NCI-H526 (cell line): ENCODE measurements at places on chromosomes 2 and 18.

- DNase-seq, result no peak
These were observed 331.8 kb downstream of the MTX2 start for GRCh38 chr2:176601066-176601465.

GRCh38 chr2:134932864-134933526 is 14.4 kb downstream of the CCNT2 start:
- no peak for DNase-seq

GRCh38 chr2:168703926-168704325 is 98.5 kb upstream of the NOSTRIN start:
- peak; percentile 88 for DNase-seq

DNA sequence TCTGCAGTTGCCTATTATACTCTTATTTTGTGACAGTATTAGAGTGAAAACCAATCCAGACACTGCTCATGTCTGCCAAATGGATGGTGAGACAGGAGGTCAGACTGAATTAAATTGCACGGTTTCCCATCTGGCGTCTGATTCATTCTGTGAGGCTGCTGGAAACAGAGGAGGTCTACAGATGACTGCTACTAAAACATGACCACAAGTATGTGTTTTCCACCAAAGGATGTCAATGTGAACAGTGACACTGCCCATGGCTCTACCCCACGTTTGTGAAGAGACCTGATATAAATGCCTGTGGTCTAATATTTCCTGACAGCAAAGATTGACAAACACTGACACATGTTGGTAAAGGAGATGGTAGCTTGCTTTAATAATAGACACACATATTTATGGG is 104.3 kb upstream of the ST6GAL2 start:
- no peak for DNase-seq

GRCh38 chr2:238331916-238332315 is 11.6 kb downstream of the TRAF3IP1 start:
- no peak for DNase-seq

DNA sequence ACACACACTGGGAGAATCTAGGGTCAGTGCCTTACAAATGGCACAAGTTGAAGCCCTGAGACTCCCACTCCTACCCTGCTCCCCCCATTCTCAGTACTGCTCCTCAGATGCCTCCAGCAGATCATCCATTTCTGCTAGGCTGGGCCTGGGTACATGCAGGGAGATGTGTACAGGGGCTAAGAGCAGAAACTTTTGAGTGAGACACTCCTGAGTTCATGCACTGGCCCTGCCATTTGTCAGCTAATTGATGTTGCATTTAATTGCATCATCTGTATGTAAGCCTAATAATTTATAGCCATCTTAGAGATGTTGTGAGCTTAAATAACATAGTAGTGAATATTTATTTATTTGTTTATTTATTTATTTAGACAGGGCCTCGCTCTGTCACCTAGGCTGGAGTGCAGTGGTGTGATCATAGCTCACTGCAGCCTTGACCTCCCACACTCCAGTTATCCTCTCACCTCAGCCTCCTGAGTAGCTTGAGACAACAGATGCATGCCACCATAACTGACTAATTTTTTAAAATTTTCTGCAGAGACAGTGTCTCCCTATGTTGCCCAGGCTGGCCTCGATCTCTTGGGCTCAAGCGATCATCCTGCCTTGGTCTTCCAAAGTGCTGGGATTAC is 4.8 kb upstream of the CASP8 start:
- DNase-seq, result no peak

- no peak for DNase-seq
These were observed 2.9 kb upstream of the KCNG2 start for GRCh38 chr18:79794846-79795245.

DNA sequence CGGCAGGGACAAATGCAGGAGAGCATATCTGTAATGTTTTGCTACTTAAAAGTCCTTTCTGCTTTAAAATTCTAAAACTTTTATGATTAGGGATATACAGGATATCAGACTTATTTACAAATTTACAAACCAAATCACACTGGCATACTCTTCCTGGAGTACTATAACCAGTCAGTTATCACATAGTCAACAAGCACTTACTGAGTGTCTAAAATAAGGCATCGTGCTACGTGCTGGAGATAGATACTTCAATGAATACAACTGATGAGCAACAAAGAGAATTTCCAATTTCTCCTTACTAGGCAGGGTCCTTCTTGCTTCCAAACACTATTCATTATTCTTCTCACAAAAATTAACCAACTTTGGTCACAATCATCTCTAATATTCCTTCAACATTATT is 113.5 kb downstream of the PLEKHM3 start:
- no peak for DNase-seq

- DNase-seq, result no peak
These were observed 74.7 kb upstream of the TLK1 start for GRCh38 chr2:171235262-171235881.

- no peak for DNase-seq
These were observed 85.6 kb downstream of the ZNF804A start for GRCh38 chr2:184683911-184684310.

DNA sequence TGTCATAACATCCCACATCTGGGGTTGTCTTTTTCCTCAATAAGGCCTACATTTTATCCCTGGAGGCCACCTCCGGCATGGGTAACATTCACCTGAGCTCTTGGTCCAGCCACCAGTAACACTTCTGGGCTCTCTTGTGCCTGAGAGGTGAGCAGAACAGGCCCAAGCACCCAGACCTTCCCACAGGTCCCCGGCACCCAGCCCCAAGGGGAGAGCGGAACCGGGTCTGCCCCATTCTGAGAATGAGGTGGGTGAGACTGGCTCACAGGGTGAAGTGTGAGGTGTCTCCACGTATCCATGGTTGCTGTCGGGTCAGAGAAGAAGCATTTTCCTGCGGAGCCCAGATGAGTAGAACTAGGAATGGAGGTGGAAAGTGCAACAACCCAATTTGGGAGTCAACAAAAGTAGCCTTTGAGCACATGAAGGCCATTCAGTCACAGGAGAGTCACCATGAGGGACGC is 496.7 kb upstream of the MYT1L start:
- DNase-seq, result no peak

GRCh38 chr18:56740645-56741044 is 89.5 kb downstream of the WDR7 start:
- DNase-seq, result no peak

DNA sequence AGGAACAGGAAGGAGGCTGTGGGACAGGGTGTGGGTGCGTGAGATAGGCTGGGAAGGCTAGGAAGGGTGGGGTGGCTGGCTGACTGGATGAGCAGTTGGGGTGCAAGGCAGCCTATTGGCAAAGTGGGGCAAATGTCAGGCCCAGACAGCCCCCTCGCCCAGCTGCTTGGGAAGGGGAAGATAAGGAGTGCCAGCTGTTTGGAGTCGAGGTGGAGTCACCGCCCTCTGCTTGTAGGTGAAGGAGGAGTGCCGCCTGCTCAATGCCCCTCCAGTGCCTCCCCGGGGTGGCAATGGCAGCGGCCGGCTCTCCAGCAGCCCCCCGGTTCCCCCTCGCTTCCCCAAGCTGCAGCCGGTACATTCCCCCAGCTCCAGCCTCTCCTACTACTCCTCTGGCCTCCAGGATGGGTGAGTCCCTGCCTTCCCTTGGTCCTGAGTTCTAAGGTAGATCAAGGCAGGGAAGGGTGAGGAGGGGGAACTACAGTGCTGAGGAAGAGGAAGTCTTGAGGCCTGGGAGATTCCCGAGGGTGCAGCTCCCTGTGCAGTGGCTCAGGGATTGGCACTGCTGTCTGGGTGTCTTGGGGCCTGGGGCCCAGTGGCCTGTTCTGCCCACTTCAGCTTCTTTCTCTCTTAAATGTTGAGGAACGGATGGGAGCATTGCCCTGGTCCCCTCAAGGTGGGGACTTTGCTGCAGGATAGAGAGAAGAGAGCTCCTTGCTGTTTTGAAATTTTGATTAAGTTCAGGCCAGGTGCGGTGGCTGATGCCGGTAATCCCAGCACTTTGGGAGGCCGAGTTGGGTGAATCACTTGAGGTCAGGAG is 13.3 kb downstream of the GAREM2 start:
- no peak for DNase-seq

DNA sequence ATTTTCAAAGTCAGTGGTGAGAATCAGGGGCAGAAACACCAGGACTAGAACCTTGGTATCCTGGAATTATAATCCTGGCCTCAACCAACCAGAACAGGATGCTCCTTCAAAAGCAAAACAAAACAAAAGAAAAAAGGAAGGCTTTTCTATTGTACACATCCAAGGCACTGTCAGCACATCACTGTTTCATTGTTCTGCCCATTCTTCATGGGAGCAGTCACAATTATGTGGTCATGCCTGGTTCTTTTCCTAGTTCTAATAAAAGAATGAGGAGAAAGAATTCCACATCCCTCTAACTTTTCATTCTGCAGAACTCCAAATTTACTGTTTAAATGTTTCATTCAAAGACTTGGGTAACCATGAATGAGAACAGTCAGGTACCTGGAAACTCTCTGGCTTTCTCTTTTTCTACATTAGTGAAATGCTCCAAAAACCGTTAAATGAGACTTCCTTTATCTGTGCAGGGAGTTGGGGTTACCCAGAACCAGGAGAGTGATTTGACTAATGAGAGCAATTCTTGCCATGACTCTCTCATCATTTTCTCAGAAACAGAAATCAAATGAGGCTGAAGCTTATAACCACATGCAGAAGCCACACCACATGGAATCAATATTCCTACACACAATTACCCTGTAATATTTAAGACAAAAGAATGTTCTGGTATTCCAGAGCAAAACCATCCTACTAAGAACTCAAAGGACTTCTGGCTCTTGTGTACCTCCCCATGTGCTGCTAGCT is 110.9 kb upstream of the CCDC150 start:
- DNase-seq, result no peak

DNA sequence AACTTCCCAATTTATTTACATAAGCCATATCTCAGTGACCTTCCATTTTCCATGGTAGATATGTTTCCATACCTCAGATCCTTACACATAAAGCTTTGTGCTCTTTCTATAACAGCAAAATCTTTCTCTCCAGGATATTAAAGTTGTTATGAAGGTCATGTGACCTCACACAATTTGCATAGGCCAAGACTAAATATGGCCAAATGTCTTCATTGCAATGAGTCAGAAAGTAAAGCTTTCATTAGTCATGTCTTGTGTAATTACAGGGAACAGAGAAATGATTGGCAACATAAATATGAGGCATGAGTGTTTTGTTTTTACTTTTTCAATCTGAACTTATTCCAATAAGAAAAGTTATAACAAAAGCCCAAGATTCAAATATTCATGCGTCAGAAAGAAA is 243.5 kb downstream of the ASXL3 start:
- DNase-seq, result no peak

- DNase-seq, result no peak
These were observed 113.7 kb downstream of the CDCA7 start for GRCh38 chr2:173468266-173468793.

DNA sequence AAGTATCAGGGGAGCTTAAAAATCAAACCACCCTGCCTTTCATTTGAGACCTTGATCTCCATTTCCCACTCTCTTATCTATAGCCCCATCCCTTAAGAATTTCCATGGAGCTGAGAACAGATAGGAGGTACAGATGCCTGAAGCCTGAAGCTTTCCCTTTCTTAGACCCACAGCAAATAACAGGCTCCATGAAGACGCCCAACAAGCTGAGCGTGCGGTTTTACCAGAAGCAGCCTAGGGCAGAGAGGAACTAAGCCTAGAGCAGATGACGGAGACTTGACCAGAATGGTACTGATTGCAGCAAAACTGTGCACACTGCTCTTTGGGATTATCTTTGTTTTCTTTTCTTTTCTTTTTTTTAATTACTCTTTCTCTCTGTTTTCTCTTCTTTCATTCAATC is 1.7 kb upstream of the ERBB4 start:
- no peak for DNase-seq

DNA sequence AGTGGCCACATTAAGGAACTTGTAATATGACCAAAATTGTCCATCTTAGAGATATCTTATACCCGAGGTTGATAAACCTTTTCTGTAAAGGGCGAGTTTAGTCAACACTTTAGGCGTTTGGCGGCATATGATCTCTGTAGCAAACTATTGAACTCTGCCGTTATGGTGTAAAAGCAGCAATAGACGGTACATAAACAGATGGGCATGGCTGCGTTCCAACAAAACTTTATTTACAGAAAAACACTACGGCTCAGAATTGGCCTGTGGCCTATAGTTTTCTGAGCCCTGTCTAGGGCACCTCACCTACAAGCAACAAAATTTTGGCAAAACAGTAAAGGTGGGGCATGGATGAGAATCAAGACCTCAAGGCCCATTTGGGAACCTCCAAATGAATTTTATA is 121.9 kb upstream of the HAAO start:
- no peak for DNase-seq

GRCh38 chr2:9091811-9092210 is 88.3 kb upstream of the MBOAT2 start:
- DNase-seq, result no peak

GRCh38 chr18:47745227-47745626 is 185.2 kb downstream of the SMAD2 start:
- DNase-seq, result no peak

- no peak for DNase-seq
These were observed 7.7 kb upstream of the SERPINE2 start for GRCh38 chr2:224046752-224047151.

DNA sequence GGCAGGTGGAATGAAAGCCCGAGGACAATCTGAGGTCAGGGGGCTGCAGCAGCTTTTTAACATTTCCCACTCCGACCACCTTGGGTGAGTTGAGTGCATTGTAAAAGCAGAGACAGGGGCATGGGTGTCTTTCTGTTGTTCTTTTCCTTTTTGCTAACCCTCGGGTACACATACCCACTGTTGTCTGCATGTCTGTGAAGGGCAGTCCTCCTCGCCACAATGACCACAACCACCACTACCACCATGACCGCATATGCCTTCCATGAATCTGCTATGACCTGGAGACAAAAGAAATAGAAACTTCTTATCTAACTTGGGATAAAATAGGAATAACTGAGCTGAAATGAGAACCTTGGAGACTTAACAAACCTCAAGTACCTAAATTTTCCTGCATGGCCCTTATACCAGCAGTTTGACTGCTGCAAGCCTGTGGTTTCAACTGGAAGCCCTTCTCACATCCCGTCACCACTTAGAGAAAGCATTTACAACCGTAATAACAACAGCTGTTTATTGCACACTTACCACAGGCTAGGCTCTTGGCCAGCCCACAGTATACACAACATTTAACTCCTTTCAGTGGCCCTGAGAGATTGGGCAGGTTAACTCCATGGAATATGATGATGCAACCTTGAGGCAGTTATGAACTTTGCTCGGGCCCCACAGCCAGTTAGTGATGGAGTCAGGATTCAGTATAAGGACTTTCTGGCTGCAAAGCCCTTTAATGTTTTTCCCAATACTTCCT is 80.3 kb downstream of the GYPC start:
- no peak for DNase-seq

DNA sequence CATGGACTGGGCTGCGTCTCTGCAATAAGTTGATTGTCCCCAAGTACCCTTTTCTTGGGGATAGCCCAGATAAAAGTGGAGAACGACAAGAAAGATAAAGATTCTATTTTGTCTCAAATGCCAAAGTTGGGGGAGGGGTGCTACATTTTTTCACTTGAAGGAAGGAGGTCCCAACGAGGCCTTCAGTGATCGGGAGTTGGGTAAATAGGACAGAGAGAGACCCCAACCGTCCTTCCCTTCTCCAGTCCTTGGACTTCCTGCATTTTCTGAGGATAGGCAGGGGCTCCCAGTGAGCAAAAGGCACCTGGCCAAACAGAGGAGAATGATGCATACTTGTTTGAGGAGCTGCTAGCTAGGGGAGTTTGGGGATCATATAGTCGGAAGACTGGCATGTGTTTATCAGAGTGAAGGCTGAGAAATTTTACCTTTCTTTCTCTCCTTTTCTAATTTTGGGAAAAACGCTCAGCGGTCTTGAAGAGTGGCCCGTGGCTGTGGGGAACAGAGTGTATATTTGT is 3.5 kb upstream of the EN1 start:
- no peak for DNase-seq
